ENCODE measurements at places on chromosomes 13 and 19. TPM values are rescaled to one million over a fixed set of nuclear protein-coding genes. Genes with fewer than 3 reads are reported as not detected.

ZNF549 gene
- 2.9 TPM for polyA plus RNA-seq

CEACAM16 gene
- not detected for polyA plus RNA-seq

LRRC25 gene
- polyA plus RNA-seq = 1.1 TPM

- no peak for DNase-seq
These were observed 11.6 kb downstream of the CBARP start for GRCh38 chr19:1226227-1226518.

- no peak for DNase-seq
These were observed 960 bp upstream of the GSX1 start for GRCh38 chr13:27791146-27791900.

DNA sequence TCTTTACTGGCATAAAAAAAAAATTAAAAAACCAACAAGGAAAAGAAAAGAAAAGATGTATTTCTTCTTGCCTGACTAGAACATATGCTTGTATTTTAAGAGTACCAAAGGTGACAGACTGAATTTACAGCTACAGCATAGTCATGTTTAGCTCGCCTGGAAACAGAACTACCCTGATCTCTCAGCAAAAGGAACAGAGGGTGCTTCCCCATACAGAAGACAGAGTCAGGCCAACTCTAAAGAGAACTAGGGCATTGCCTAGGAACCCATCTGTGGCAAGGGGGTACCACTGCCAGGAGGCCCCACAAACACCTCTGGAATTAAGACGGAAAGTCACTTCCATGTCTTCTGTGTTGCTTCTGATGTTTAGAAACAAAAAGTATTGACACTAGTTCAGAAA lies 252.1 kb upstream of the STARD13 start:
- no peak for DNase-seq

- DNase-seq = no peak
These were observed 54.5 kb downstream of the RCBTB2 start for GRCh38 chr13:48478391-48478790.

GRCh38 chr13:111217641-111218040 lies 102.5 kb downstream of the ARHGEF7 start:
- DNase-seq = no peak

DNA sequence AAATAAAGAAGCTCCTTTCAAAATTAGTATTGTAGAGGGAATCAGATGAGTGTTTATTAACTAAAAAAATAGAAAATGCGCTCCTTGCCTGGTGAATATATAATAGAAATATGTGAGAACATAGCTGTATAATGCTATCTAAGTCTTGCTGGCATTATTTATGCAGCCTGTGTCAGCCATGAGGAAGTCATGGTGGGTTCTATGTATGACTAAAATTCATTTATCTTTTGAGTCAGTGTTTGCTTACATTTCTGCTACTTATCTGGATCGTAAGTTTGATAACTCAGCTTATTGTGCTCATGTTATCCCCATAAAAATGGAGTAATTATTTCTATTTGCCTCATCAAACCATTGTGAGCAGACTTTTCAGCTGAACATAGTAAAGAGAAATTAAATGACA lies 449.3 kb downstream of the OXGR1 start:
- no peak for DNase-seq

GFY gene
- polyA plus RNA-seq = not detected

GRCh38 chr19:27736225-27736624 lies 1476.7 kb downstream of the UQCRFS1 start:
- DNase-seq = no peak

DNA sequence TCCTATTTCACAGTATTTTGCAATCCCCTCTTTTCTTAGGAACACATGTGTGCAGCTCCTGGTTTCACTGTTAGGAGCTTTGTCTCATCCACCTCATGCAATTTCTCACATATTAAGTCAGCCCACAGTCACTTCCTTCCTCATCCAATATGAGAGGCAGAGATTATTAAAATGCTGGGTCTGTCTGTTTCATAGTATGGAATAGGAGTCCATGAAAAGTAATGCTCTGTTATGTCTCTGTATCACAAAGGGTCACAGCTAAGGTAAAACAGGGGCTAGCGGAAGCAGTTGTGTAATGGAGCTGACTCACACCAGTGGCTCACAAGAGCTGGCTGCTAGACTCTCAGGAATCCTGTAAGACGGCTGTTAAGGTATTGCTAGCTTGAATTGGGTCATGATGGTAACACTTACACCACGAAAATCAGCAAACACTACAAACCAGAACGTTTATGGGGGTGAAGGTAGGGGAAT lies 216.5 kb downstream of the EFNB2 start:
- no peak for DNase-seq

EID2B gene
- polyA plus RNA-seq = 1.8 TPM

DNA sequence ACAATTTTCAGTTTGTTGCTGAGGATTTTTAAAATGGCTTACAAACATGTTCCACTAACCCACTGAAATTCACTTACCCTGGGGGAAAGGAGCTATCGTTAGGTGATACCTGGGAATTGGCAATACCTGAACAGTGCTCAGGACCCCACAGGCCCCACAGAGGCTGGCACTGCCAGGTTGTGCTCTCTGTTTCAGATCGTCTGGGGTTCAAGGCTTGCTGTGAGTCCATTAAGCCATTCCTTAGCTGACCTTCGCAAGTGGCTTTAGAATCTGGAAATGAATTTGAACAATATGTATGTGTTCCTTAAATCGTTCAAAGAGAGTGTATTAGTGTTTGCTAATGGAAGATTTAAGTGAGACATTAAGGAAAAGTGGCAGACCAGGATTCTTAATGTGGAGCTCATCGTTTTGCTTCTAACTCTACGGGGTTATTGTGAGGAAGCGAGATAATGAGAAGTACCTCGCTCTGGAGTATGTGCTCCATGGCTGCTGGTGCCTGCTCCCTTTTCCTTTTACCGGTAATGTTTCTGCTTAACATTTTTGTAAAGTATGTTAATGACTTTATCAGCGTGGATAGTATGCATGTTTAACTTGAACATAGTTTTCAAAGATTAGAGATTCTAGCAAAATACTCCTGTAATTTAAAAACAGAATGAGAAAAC lies 13.6 kb downstream of the KLF5 start:
- DNase-seq = no peak

PSPN gene
- polyA plus RNA-seq = 0.88 TPM

NFIC gene
- 52.3 TPM for polyA plus RNA-seq
